ENCODE measurements at places on chromosomes 1 and 21.

DNA sequence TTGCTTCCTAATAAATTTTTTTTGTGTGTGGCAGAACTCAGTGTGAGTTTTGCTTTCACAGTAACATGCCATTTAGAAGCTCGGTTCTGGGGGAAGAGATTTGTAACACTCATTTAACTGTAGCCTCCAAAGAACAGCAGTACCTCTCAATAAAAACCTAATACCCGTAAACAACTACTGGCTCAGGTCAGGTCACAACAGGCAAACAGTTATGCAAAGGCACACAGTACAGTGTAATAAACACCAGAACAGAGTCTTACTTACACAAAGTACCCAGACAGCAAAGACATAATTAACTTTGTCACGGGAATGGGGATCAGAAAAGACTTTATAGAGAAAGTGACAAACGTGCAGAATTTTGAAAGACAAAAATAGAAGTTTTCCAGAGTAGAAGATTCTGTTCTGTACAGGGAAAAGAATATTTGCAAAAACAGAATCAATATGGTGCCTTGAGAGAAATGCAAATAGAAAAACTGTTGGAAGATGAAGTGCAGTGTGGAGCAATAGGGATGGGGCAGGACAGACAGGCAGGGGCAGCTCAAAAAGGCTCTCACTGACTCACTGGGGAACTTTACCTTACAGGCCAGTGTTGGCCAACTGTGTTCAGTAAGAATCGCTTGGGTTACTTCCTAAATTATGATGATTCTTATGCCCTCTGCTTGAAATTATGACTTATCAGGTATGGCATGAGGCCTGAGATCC lies 38.8 kb downstream of the EGLN1 start:
- no peak for DNase-seq

DNA sequence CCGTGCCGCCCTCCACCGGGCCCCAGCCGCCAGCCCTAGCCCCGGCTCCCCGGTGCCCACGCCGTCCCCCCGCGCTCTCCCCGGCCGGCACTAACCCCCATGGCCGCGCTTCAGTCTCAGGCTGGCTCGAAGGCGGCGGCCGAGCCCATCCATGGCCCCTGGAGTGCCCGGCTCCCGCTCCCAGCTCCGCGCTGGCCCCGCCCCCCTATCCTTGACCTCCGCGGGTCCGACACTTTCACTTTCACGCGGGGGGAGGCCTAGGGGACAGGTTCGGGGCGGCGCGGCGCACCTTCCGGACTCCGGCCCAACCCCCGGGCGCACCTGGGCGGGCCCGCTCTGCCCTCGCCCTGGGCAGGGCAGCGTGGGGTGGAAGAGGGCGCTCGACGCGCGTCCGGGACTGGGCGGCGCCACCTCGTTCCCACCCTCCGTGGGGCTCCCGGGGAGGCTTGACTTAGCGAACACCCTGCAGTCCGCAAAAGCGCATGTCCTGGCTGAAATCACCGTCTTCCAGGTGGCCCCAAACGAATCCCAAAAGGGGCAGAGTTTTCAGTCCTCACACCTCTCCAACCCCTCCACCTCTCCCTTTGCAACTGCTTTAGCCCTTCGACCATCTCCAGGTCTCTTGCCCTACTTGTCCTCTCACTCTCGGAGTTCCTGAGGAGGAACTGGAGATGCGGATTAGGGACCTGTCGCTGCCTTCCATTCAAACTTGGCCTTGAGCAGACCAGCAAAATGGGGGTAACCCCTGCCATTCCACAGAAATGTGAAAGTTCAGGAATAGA lies 3.9 kb upstream of the DENND2D start:
- peak; percentile 86 for DNase-seq

DNA sequence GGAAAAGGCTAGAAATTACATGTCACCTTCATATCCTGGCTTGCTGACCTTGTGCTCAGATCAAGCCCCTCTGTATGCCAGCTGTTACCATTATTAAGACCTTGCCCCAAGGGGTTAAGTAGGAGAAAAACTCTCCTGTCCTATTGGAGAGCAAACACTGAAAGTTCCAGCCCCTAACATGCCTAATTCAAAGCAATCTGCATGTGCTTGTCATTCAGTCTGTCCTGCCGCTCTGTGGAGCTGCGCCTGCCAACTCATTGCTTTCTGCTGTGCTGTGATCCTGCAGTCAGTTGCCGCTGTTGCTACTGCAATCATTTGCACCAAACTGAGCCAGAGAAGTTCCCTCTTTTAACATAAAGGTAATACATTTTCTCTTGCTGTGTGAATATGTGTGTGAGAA lies 113.4 kb downstream of the DISP1 start:
- no peak for DNase-seq

DNA sequence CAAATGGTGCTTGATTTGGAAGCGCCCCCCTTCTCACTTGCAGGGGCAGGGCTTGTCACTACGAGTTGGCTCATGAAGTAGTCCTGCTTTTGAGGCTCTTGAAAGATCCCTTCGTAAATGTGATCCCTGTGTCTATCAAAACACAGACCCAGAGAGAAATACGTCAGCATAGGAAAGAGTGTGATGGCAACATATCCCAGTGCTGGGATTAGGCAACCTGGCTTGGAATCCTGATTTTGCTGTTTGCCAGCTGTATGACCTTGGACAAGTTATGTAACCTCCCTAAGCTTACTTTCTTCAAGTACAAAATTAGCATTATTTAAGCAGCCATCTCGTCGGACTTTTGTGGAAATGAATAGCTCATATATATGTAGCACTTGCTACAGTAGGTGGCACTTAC lies 228.4 kb downstream of the ATG4C start:
- DNase-seq = no peak

DNA sequence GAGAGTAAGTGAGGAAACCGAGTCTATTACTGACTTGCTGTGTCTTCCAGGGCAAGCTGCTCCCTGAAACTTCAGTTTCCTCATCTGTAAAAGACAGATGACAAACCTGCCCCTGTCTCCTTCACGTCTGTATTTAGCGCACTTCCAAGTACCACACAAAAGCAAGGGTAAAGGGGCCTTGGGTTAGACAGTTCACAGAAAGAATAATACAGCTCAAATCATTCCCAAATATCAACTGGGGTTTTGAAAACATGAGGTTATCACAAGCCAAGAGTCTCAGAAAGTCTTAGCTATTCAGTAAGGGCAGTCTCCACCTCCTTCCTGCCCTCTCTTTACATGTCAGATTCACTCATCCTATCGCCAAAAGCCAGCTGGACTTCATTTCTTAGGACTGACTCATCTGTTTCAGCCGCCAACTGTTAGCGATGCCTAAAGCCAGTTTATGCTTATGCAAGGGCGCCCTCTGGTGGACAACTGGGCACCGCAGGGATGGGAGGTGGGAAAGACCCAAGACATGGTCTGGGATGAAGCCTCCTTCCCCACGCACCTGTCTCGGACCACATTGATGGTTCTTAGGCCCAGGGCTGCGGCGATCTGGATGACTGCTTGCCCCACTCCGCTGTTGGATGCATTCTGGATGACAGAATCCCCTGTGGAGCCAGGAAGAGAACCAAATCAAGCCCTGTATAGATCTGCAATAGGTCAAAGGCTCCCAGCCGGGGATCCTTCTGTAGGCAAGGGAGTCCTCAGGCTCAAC lies 21.1 kb upstream of the SRSF4 start:
- peak; percentile 95 for DNase-seq

- DNase-seq = no peak
Observed at GRCh38 chr1:9590945-9591668, 2.4 kb downstream of the TMEM201 start.

DNA sequence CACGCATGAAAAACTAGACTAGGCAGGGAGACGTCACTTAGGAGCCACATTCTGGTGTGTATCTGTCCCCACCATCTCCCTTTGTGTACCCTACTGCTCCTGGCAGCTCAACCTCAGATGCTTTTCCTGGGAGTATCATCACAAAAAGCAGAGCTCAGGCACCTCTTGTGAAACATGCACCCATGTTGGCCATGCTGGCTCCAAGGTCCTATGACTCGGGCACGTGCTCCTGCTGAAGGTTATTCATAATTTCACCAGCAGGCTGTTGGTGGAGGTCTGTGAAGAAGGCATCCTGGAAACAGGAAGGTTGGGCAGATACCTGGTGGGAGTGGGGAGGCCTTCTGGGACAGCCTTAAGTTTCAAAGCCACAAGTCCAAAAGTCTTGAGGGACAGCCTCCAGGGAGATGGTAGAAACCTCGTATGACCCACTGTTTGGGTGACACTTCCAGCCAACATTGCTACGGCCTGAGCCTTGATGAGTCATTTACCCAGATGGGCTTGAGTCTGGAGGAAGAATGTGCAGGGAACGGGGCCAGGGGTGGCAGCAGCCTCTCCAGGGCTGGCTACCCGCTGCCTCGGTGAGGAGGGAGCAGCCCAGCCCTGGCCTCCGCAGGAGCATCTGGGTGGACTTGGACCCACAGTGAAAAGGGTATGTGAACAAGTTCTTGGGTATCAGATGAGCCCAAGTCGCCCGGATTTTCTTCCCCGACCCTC lies 75.8 kb downstream of the PGBD5 start:
- no peak for DNase-seq

DNA sequence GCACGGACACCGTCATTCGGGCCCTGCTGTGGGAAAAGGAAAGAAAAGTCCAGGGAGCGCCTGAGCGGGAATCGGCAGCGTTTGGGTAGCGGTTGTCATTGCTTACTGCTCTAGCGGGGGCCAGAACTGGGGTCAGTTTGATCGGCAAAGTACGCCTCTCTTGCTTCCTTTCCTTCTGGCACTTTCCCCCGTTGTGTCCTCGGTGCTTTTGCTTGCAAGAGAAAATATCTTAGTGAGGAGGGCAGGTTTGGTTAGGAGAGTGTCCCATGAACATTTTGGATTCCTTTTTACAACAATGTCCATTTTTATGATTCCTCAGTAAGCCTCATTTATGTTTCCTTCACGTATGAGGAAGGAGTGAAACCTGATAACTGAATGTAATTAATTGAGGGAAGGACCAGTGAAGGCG lies 670 bp downstream of the ST3GAL3 start:
- no peak for DNase-seq

DNA sequence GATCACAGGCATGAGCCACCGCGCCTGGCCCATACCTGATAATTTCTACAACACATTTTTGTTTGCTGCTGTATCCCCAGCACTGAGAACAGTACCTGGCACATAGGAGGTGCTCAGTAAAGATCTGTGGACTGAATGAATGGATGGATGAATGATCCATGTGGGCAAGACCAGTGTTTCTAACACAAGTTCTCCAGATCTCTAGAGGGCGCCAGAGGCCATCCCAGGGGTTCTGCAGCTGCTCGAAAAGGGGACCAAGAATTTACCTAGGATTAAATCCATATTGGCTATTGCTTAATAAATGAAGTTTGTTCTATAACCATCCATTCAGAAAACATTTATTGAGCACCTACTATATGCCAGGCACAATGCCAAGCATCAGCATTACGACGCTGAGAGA lies 167.7 kb downstream of the ACTL8 start:
- peak; percentile 72 for DNase-seq

DNA sequence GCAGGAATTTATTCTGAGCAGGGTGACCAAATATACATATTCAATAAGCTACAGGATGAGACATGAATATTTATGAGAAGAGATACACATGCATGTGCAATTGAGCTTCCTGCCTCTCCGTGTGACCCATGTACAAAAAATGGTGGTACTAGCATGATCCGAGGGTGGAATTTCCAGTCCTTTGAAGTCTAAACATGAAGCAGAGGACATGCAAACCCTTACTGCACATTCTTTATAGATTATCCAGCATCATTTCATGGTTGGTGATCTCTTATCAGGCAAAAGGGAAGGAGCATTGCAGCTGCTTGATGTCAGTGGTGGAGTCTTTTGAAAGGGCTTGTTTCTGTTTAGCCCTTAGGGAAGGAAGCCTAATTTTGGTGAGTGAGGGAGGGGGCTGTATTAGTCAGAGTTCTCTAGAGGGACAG lies 448.6 kb downstream of the SETD4 start:
- DNase-seq = no peak

GRCh38 chr21:43268086-43268803 lies 99.4 kb downstream of the CRYAA start:
- no peak for DNase-seq

DNA sequence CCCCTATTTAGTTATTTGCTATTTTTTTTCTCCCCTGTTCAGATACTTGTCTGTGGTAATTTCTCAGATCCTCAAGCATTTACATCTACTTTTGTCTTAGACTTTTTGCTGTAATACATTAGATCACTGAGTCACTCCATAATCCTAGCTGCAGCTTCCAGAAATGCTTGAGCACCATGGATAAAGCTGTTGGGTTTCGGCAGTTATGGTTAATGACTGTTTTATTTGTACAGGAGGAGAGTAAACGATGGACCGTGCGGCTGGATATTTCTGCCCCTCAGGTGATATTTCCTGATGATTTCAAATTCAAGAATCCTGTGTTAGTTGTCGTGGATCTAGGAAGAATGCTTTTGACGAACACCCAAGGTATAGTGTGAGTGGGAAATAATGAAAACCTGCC lies 42.9 kb downstream of the VPS13D start:
- DNase-seq = no peak

DNA sequence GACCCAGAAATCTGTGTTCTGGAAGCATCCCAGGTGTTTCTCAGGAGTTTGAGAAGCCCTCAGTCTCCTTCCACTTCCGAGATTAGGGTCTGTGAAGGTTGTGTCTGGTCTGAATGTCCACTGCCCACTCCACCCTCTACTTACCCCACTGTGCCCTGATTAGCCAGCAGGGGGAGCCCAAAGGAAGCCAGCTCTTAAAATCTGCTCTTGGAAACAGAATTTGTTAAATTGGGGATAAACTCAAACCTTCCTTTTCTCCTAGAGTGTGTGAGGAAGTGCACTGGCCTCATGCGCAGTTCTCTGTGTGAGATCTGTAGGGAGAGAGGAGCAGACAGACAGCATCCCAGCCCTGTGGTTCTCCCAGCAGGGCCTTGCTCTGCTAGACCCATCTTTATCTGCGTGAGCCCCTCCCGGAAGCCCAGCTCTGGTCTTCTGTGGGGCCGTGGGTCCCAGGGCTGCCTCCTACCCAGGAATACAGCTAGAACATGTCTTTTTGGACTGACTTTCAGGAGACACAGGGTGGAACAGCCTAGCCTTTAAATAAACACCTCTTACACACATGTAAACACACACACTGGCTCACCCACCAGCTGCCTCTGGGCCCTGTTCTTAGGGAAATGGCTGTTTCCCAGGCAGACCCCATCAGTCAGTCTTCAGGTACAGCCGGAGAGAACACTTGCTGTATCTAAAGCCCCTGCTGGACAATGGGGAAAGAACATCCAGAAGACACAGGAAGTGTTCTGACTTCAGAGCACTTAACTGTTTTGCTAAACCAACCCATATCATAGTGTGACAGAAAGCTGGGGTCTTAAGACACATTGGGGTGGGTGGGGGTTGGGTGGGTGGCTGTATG lies 52.2 kb downstream of the SMYD2 start:
- peak; percentile 53 for DNase-seq

DNA sequence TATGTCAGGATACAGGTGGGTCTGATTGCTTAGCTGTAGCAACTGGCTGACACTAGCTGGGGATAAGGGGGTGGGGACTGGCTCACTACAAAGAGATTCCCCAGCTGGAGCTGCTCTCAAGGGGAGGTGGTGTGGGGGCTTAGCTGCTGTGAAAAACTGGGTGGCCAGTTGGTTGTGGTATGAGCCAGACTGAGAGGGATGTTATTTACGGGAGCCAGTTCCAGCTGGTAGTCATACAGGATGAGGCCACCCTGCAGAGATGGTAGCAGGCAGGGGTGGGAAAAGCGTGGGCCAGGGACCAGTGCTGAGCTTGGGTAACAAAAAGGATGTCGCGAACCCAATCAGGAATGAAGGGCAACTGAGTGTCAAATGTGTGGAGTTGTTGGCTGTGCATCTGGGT lies 204.0 kb upstream of the C21orf91 start:
- no peak for DNase-seq

Measured in RPMI8226 (cell line).